ENCODE measurements at places on chromosomes 2 and 18.

DNA sequence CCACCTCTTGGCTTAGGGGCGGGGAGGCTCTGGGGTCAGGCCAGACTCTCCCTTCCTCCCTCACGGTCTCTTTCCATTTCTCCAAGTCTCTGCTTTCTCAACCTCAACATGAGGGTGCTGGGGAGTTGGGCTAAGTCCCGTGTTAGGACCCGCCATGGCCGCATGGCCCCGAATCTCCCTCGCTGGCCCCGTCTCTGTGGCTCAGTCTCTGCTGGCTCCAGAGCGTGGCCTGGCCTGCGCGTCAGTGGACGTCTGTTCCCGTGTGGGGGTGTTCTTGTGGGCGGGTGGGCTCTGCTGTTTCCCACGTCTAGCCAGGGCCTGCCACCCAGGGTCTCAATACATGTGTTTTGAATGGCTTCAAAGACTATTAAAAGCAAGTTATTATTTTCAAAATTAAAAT is 12.4 kb downstream of the ALLC start:
- DNase-seq: no peak

- DNase-seq: no peak
These were observed 339.4 kb downstream of the PLCL1 start for GRCh38 chr2:198143793-198144192.

GRCh38 chr2:136798766-136799165 is 33.4 kb downstream of the THSD7B start:
- DNase-seq: no peak

DNA sequence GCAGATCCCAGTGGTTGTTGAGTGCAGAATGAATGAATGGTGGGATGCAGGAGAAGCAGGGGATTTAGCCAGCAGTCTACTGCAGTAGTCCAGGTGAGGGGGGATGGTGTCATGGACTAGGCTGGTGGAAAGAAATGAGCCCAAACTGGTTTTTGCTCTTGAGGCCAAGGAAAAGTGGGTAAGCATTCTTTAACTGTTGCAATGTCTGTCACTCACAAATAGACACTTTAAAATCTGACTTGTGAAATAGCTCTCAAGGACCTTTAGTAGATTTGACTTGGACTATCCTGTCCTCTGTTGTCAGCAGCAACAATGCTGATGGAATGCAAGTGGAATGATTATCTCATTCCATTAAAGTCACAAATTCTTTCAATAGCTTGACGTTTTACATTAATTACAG is 37.5 kb upstream of the STK17B start:
- DNase-seq: no peak

DNA sequence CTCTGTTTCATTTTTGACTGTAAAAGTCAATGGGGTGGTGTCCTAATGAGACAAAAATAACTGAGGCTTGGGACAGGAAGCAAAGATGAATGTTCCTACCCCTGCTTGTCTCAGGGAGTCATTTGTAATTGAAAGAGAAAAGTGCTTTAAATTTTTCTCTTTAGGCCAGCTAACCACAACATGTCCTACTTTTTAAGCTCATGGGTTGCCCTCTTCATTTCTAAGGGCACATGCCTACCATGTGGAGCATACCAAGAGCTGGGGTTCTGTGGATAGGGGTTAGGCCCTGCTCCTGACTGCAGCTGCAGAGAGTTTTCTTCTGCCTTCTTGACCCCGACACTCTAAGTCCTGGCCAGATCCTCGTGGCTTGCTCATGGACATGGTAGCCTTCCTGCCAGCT is 96.8 kb upstream of the ARL4C start:
- no peak for DNase-seq

DNA sequence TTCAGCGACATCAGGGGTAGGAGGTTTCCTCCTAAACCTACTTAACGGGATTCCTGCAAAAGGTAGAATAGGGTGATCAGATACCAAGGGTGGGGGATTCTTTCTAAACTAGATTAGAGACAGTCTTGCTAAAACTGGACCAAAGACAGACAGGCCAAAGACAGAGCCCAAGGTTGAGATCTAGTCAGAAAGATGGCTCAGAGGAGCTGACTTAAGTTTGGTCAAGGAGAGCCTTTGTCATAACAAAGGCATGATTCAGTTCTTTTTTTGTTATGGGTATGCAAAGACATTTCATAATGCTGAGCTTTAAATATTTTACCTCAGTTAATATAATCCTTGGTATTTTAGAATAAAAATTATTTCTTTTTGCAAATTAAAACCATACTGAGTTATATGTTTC is 17.8 kb upstream of the GPR75 start:
- no peak for DNase-seq

- no peak for DNase-seq
These were observed 206.8 kb upstream of the FOSL2 start for GRCh38 chr2:28185891-28186290.

DNA sequence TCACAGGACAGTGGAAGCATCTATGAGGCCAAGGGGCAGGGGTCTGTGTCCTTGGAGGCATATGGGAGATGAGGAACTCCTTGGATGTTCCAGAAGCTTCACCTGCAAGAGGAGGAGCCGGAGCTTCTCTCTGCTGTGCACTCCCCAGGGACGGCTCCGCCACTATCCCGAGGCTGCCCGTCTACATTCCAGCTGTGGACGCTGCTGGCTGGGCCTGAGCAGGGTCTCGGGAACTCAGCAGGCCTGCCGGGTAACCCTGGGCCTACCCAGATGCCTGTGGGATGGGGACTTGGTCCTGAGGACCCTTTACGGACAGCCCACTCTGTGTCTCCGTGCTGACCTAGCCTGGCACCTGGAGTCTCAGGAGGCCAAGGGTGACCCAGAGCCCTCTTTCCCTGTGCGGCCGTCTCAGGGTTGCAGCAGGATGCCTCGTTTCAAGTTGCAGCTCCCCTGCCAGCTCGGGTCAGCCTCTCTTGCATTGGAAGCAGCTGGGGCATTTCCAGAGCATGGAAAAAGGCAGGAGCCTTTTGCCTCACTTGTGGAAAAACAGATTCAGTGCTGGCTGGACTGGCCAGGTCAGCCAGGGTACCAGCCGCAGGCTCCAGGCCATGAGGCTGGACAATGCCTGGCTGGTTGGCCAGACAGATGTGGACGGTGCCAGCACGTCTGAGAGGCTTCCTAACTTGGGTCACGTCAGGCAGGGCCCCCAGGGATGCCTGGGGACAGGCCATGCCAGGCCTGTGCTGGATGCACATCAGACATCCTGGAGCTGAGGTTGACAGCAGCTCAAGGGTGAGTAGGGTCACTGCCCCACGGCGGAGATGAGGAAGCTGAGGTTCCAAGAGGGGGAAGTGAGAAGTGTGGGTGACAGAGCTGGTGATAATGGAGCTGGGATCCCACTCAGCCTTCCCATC is 41.5 kb downstream of the SCTR start:
- DNase-seq: no peak

DNA sequence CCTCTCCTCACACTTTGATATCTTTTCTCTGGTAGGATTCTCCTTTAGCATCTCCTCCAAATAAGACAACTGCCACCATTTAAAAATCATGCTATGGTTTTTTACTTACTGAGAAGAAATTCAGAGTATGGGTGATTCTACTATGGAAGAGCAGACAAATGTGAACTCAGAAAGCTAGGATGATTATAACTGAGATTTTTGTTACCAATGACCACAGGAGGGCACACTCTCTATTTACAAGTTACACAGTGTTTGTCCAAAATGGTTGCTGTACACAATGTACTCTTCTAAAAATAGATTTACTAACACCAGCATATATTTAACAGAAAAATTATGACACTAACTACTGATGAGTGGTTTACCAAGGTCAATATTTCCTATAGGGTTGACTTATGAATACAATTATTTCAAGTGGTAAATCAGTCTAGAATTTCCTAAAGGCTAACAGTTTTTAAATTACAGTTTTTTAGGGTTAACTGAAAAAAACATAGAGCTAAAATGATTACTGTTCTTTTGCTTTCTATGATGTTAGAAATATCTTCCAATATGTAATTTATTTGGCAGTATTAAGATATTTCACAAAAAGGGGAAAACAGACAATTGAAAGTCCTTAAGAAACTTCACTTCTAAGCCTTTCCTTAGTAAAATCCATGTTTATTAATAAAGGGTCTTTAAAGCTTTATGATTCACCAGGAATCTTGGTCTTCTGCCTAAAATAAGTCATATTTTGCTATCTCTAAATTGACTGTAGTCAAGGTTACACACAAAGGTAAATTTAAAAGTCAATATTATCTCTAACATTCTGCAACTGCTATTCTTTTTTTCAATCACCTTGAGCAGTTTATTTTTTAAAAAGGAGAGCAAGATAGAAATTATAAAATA is 57.2 kb downstream of the MAP4K3 start:
- no peak for DNase-seq

DNA sequence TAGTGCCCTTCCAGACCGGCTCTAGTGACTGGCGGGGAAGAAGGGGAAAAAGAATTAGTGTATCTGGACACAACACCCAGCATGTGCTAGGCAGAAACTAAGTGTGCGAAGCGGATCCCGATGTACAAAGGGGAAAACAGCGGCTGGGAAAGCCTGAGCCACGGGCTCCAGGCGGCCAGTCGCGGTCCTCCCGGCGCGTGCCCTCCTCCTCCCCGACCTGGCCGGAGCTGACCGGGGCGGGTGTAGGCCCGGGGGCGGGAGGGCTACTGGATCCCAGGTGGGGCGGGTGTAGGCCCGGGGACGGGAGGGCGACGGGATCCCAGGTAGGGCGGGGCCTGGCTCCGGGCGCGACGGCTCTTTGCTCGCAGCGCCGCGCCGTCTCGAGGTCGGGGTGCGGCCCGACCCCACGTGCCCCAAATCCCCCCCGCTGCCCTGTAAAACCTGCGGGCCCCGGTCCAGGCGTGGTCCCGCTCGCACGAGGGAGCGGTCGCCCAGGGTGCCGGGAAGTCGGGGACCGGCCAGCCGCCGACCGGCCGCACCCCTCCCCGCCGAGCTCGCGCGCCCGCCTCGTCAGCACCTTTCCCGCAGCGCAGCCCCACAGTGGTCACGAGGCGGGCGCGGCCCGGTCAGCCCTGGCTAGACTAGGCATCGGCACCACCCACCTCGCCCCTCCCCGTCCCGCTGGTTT is 48.8 kb downstream of the C2orf42 start:
- DNase-seq: peak; percentile 76

- no peak for DNase-seq
These were observed 11.4 kb upstream of the ALPI start for GRCh38 chr2:232444409-232445148.

DNA sequence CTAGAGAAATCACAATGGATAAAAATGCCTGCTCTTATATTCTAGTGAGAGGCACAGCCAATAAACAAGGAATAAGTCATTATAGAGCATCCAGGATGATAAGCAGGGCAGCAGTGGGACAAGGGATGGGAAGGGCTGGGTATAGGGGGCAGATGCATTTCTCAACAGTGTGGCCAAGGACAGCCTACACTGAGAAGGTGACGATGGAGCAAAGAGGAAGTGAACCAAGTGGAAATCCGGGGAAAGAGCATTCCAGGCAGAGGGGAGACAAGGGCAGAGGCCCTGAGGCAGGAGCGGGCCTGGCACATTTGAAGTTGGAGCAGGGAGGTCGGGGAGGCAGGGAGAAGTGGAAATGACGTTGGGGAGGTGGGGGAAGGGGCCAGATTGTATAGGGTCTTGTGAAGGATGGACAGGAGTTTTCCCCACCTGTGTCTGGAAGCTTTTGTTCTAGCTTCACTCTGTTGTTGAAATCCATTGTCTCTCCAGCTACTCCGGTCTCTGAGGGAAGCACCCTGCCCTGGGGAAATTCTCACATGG is 17.6 kb downstream of the TMEM177 start:
- DNase-seq: no peak

DNA sequence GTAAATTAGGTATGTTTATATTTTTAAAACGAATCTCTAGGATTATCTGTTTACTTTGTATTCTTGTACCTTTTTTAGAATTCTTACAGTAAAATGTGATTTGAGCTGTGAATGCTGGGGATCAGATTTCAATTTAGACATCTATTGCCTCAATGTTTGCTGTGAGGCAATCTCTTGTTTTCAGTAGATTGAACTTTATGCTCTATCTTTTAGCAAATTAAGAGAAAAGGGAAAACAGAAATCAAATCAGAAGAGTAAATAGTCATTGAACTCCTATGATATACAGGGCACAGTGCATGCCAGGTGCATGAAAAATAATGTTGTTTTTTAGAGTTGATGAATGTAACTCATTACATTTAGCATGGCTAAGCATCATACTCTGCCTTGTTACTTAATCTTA is 39.5 kb downstream of the ZC3H6 start:
- DNase-seq: no peak

DNA sequence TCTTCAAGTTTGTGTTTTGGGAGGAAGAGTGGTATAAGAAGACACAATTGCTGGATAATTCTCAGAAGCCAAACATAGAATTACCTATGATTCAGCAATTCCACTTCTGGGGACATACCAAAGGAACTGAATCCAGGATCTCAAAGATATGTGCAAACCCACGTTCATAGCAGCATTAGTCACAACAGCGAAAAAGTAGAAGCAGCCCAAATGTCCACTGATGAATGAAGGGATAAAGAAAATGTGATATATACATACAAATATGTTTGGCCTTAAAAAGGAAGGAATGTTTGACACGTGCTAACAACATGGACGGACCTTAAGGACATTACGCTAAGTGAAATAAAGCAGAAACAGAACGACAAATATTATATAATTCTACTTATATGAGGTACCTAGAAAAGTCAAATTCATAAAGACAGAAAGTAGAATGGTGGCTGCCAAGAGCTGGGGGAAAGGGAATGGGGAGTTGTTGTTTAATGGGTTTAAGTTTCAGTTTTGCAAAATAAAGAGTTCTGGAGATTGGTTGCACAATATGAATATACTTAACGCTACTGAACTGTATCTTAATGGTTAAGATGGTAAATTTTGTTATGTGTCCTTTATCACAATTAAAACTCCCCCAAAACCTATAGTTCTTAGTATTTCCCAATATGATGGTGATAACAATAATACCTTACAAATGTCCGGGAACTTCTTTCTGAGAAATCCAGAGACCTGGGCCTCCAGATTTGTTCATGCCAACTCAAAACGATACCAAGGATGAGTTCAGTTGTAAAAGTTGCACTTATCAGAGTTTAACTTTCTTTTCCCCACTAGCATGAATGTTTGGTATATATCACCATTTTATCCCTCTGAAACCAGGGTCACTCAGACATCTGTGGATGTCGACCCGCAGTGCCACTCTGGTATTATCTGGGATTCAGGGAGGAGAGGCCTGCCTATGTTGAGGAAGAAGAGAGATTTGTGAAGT is 33.7 kb upstream of the WIPF1 start:
- no peak for DNase-seq

DNA sequence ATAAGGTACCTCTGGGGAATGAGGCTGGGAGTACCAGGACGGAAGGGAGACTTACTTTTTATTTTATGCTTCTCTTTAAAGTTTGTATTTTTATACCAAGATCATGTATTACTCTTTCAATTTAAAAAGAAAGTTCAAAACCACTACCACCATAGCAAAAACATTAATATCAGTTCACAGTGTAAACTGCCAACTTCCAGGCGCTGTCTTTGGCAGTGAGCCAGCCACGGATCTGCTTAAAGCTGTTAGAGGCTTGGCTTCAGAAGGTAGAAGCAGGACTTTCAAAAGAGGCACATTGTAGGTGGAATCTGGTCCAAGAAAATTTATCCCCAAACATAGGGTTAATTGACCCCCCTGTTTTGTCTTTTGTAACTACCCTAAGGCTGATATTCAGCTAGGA is 74.8 kb downstream of the B3GNT2 start:
- DNase-seq: no peak

- no peak for DNase-seq
These were observed 40.5 kb downstream of the CYP20A1 start for GRCh38 chr2:203279288-203279687.
